AG09319 (cell line): ENCODE measurements at places on chromosomes 1 and 21.

- no peak for DNase-seq
Measured at GRCh38 chr1:40799351-40799867, 15.8 kb downstream of the KCNQ4 start.

DNA sequence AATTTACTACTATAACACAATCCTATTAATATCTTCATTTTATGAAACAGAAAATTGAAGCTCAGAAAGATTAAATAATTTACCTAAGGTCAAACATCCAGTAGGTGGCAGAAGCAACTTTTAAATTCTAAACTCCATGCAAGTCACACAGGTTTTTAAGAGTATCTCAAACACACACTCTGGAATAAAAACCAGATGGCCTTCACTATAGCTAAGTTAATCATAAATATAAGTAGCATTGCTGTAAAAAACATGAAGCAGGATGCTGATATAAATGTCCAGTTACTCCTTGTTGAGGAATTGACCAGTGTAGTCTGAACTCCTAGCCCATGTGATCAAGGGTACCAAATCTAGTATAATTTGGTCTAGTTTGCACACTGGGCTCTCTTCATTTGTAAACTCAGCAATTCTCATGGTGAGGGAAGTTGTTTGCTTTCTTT is 9.4 kb upstream of the FMO3 start:
- DNase-seq = peak; percentile 40

DNA sequence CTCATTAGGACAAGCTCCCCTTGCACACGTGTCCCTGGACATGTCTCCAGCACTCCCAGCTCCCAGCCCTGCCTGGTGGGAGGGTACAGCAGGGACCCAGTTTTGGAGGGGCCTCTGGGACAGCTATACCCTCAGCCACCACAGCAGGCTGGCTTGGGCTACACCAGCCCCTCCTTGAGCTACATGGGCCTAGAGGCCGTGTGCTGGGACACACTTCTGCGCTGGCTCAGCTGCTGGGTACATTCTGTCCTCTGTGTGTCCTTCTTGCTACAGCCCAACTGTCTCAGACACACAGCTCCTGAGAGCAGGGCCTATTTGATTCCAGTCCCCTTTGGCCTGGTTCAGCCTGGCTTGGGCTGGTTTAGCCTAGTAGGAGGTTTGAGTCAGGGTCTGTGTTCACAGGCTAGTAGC is 26.7 kb downstream of the DMAP1 start:
- DNase-seq = no peak

DNA sequence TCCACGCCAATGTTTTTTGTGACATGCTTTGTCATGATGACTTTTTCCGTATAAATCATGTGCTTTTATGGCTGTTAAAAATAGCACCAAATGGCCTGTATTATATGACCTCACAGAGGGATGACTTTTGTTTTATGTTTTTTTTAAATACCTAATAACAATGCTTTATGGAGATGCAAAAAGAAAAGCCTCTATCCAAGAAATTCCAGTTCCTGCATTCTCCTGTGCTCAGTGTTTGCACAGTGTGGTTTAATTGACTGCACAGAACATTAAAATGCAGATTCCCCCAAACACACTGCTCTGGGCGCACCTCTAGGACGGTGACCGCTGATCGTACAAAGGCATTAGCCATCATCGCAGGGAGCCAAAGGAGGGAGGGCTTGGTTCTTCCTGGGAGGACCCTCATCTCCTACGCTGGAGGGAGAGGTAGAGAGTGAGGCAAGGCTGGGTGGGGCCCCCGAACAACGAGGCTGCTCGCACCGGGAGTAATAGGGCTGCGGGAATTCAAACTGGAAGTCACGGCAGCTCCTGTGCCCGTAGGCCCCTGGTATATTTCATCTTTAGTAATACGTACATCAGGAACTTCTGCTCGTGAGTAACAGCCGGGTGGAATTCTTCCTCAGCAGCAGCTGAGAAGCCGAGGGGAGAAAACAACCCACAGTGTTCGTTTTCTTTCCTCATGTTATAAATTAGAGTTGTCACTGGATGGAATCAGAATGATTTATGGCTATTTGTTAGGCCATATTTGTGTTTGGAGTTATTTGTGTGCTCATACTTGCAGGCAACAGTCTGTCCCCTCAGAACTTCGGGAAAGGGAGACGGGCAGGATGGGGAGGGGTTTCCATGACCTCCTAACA is 465.6 kb downstream of the CAMTA1 start:
- no peak for DNase-seq

DNA sequence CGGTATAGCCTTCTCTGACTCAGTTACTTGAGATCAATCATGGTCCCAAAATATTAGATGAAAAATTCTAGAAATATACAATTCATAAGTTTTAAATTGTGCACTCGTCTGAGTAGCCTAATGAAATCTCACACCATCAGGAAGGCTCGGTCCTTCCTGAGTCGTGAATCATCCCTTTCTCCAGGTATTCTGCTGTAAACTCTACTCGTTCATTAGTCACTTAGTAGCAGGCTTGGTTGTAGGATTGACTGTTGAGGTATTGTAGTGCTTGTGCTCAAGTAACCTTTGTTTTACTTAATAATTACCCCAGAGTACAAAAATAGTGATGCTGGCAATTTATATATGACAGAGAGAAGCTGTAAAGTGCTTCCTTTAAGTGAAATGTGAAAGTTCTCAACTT is 238.7 kb downstream of the OLFM3 start:
- DNase-seq = no peak

- no peak for DNase-seq
Measured at GRCh38 chr1:116545359-116545705, 25.5 kb downstream of the CD58 start.

GRCh38 chr1:62407398-62408009 is 29.3 kb upstream of the USP1 start:
- peak; percentile 31 for DNase-seq

- no peak for DNase-seq
Measured at GRCh38 chr1:171769171-171769570, 12.3 kb upstream of the METTL13 start.

- no peak for DNase-seq
Measured at GRCh38 chr1:184493987-184494388, 107.2 kb downstream of the C1orf21 start.

GRCh38 chr1:4511374-4511773 is 143.0 kb upstream of the AJAP1 start:
- no peak for DNase-seq

- DNase-seq = no peak
Measured at GRCh38 chr1:52356818-52357355, 9.1 kb downstream of the CC2D1B start.

DNA sequence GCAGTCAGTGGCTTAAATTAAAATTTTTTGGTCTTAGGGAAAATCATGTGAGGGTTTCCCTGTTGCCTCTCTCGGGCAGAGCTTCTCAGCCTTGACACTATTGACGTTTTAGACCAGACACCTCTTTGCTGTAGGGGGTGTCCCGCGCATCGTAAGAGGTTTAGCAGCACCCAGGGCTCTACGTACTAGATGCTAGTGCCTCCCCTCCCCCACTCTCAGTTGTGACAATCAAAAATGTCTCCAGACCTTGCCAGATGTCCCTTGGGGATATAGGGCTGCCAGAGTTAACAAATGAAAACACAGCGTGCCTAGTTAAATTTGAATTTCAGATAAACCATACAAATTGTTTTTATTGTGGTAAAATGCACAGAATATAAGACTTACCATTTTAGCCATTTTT is 293.3 kb downstream of the DISC1 start:
- no peak for DNase-seq

DNA sequence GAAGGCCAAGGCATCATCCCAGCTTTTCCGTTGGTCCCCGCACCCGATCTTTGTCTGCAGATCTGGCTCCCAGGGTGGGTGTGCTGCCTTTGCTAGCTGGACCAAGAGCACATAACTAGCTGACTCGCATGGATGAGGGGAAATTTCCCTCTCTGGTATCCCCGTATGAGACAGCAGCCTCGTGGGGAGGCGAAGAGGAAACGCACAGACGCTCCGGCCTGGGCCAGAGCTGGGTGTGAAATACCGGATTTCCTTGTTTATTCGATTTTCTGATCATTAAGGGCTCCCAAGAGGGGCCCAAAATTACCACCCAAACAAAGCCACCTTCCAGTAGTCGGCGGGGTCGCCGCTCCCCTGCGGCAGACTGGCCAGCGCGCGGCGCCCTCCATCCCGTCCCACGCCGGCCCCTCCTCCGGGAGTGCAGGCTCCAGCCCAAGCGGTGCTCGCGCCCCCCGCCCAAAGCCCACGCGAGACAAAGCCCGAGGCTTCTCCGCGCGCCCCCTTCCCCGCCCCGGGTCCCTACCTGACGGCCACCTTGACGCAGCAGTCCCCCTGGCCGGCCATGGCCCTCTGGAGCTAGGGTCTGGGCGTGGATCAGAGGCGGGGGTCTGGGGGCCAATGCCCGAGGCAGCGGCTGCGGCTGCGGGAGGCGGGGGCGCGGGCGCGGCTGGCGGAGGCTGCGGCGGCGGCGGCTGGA is 546 bp downstream of the KIF21B start:
- DNase-seq = no peak

DNA sequence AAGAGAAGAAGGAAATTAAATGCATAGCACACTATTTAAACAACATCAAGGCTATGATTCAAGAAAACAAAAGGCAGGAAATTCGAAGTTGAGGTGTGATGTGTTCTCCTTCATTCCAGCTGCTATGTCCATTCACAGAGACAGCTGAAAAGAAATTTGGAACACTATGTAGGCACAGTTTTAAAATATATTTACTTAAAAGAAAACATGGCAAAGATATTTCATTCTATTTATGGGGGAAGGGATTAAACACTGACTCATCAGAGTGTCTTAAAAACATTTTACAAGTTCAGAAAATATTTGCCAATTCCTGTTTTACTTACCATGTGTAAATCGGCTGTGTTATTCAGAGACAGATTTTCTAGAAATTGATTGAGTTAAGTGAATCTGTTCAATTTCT is 39.4 kb upstream of the NGF start:
- DNase-seq = no peak

GRCh38 chr1:206583707-206584648 is 28.3 kb downstream of the EIF2D start:
- DNase-seq = peak; percentile 36

DNA sequence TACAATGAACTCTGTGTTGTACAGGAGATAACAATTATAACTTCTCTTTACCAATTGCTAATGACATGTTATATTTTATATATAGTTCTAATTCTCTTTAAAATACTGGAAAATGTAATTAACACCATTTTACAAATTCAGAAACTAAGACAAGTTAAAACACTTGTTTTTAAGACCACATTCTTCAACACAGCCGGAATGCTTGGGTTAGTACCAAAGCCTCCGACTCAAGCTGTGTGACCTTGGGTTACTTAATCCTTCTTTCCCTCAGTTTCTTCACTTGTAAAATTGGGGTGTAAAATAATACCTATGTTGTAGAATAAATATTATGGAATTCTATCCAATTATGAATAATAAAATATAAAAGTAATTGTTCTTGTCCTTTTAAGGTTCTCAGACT is 378.7 kb downstream of the USH2A start:
- no peak for DNase-seq

GRCh38 chr1:225990705-225991464 is 8.3 kb downstream of the SDE2 start:
- no peak for DNase-seq

GRCh38 chr1:214895011-214895600 is 187.4 kb upstream of the KCNK2 start:
- DNase-seq = no peak

- no peak for DNase-seq
Measured at GRCh38 chr21:34517491-34518245, 5.7 kb upstream of the KCNE1 start.

GRCh38 chr1:172185211-172185610 is 235.3 kb upstream of the C1orf105 start:
- no peak for DNase-seq

DNA sequence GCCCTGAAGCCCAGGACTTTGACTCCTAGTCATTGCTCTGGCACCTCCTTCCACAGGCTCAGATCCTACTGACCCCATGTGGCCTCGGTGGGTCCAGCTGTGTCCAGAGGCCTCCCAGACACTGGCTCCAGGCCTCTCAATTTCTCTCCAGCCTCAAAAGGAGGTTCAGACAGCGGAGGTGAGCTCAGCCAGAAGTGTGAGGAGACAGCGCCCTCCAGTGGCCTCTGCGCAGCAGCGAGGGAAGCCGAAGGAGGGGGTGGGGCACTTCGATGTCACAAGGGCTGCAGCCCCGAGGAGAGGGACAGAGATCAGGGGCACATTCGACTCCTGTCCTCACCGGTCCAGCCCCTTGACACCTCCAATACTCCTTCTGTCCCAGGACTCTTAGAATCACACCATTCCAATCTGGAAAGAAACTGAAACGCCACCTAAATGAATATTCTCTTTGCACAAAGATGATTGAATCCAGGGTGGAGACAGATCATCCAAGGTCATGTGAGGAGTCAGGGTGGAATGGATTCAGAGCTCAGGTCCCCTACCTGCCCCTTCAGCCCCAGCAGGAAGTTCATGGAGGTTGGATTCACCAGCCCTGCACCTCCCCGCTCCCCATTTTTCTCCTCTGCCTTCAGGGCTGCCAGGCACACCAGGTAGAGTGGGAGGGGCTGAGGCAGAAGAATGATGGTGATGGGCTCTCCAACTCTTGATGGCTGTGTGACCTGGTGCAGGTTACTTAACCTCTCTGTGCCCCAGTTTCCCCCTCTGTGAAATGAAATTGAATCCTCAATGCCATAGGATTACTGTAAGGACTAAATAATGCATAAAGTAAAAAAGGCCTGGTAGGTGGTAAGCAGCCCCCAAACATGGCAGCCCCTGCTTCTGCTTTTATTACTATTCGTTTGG is 34.8 kb upstream of the ZBTB40 start:
- peak; percentile 24 for DNase-seq

DNA sequence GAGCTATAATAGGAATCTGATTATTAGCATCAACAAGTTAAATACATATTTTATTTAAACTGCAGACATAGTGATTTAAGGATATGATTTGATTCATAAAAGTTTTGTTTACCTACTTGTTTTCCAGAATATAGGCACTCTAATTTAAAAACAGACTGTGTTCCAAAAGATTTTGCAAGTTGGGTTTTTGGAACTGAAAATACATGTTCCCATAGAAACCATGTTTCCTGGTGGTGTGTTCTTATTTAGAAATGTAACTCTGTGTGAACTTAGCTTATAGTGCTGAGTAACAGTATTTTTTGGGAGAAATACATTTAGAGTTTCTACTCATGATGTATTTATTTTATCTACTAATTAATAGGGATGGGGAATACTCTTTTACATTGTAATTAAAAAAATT is 21.8 kb downstream of the USP25 start:
- DNase-seq = no peak

GRCh38 chr1:78081980-78082860 is 36.5 kb downstream of the GIPC2 start:
- DNase-seq = no peak

- DNase-seq = no peak
Measured at GRCh38 chr1:77143529-77144121, 75.6 kb downstream of the PIGK start.

GRCh38 chr1:31959521-31960340 is 21.6 kb upstream of the PTP4A2 start:
- DNase-seq = no peak

GRCh38 chr1:60149251-60149650 is 75.7 kb upstream of the C1orf87 start:
- no peak for DNase-seq

GRCh38 chr1:153882296-153882912 is 40.4 kb downstream of the GATAD2B start:
- DNase-seq = no peak

GRCh38 chr1:82843876-82844275 is 1043.1 kb downstream of the ADGRL2 start:
- DNase-seq = no peak
